ENCODE measurements at places on chromosomes 6 and 20.

DNA sequence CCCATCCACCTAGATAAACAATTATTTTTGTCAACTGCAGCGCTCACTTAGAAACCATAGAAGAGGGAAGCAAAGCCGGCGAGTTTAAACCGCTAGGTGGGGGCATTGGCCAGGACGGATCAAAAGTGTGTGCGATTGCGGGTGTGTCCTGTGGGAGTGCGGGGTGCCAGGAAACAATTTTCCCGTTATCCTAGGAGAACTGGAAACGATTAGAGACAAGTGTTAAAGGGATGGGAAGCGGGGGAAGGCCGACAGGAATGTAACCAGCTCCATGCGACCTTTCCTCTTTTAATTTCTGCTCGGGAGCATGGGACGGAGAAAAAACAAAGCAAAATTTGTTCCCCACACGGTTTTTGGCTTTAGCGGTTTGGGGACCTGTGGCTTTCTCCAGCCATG lies 2.8 kb upstream of the HTR1B start:
- no peak for DNase-seq

GRCh38 chr6:138569970-138570724 lies 70.9 kb upstream of the NHSL1 start:
- no peak for DNase-seq

GRCh38 chr6:139030228-139030963 lies 1.9 kb downstream of the ABRACL start:
- no peak for DNase-seq

- DNase-seq: no peak
These were observed 236.7 kb downstream of the FARS2 start for GRCh38 chr6:5497896-5498578.

DNA sequence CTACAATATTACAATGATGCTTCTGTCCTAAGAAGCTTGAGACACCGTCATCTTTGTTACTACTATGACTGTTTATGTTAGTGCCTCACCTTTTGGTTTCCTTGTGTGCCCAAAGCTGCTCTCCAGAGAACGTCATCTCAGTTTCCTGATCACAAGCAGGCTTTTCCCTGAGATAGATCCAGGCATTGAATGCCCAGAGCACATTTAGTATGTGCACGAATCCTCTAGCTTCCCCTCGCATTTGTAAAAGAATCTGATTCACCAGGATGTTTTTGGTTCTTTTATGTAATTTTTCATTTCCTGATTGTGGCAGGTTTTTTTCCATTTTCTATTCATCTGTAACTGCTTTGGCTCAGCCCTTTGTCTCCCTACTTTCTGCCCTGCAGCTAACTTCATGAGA lies 100.2 kb upstream of the TMEM181 start:
- DNase-seq: no peak

GRCh38 chr6:40125680-40126394 lies 191.6 kb upstream of the MOCS1 start:
- no peak for DNase-seq

- no peak for DNase-seq
These were observed 36.4 kb upstream of the RPN2 start for GRCh38 chr20:37142708-37143107.

DNA sequence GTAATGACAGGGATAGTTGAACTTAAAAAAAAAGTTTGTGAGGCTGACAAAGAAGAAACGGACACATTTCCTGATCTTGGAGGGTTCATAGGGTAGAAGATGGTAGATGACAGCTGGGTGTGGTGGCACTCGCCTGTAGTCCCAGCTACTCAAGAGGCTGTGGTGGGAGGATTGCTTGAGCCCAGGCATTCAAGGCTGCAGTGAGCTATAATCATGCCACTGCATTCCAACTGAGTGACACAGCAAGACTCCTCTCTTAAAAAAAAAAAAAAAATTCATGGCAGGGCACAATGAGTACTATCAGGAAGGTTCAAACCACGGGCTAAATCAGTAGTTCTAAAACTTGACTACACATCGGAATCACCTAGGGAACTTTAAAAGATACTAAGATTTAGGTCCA lies 2.0 kb upstream of the MICA start:
- DNase-seq: no peak

- no peak for DNase-seq
These were observed 102.8 kb downstream of the ATXN1 start for GRCh38 chr6:16658348-16659034.

DNA sequence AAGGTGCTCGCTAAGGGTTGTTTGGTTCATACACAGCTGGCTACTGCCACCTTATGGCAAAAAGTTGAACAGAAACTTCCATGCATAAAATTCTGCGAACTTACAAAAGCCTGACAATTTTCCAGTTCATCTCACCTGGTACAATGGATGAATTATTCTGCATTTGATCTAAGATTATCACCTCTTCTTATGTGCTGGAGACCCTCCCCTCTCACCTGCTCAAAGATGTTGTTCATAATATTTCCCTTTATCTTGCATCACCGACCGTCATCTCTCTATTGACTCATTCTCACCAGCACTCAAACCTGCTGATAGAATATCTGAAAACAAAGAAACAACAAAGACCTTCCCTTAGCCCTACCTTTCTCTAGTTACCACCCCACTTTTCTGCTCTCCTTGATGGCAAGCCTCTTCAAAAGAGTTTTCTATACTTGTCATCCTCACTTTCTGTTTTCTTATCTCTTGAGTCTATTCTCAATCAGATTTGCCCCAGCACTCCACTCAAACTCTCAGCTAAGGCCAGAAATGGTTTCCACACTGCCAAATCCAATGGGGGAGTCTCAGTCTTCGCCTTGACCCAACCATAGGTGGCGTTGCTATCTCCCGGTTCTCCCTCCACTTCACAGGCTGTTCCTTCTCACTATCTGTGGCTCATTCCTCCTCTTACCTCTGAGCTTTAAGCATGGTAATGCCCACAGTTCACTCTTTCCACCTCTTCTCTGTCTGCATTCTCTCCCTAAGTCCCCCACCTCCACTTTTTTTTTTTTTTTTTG lies 25.8 kb downstream of the SNRNP48 start:
- DNase-seq: no peak

DNA sequence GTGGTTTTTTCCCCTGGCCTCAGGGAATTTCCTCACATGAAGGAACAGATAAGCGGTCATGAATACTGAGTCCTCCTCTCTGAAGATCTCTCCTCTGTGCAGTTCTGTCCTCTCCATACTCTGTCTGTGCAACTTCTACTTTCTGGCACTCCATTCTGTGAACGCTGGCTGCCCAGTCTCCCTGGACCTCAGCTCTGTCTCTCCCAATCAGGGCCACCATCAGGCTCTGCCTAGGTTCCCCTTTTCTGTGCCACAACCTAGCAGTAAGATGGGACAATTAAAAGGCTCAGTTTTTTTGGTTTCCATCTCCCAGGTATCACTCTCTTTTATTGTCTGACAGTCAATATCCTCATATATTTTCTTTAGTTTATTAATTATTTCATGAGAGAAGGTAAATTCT lies 4.8 kb upstream of the ADGB start:
- no peak for DNase-seq

DNA sequence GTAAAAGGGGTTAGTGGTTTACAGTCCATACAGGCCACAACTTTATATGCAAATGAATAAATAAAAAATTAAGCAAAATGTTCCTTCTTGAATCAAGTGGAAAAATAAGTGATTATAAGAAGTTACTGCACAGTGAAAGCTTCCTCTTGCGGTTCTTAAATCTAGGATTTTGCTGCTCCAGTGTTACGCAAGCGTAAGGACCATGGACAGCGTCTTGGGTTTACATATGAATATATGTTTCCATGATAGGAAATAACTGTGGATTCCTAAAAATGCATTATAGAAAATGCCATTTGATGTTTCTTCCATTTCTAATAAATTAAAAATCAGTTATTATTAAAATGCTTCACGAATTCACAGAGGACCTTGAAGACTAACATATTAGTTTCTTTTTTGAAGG lies 176.6 kb upstream of the POU3F2 start:
- DNase-seq: no peak

GRCh38 chr6:89436226-89436625 lies 3.3 kb downstream of the ANKRD6 start:
- no peak for DNase-seq

DNA sequence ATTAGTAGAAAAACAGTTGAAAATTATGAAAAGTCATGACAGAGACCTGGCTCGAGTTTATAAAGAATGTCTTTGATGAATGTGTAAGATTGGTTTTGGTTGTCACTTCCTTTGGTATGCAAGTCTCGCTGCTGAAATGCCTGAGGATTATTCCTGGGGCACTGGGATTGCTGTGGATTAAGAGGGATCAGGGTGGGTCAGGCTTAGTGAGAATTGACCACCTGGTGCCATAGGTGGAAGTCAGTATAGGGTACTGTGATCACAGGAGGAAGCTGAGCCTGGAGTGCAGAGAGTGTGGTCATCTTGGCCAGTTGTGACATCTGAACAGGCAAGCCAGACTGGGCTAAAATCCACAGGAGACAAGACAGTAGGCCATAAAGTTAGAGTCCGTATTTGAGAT lies 34.9 kb downstream of the CEP43 start:
- DNase-seq: no peak

GRCh38 chr20:3751675-3752385 lies 15.7 kb downstream of the ADISSP start:
- DNase-seq: no peak

- no peak for DNase-seq
These were observed 128.7 kb downstream of the RIN2 start for GRCh38 chr20:19886661-19887288.

DNA sequence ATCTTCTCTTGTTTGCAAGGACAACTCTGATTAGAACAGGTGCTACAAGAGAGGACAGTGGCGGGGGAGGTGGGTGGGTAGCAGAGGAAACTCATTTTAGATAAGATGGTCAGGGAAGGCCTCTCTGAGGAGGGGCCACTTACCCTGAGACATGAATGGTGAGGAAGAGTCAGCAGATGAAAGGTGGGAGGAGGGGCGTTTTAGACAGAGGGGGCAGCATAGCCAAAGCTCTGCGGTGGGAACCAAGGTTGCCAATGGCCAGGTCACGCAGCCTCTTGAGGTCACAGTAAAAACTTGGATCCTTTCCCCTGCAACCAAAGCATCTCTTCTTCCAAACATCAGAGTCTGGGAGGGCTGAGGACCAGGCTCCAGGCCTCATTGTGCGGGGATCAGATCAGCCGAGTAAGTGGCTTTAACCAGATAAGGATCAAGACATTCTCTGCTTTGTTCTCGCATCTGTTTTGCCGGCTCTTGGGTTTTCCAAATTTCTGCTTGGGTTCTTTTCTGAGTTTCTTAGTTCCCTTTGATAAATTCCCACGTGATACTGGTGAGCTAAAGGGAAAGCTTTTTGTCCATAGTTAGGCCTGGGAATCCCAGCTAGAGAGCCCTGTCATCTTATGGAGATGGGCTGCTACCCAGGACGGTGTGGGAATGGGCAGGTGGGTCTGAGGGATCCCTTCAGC lies 5.5 kb upstream of the CD40 start:
- no peak for DNase-seq

DNA sequence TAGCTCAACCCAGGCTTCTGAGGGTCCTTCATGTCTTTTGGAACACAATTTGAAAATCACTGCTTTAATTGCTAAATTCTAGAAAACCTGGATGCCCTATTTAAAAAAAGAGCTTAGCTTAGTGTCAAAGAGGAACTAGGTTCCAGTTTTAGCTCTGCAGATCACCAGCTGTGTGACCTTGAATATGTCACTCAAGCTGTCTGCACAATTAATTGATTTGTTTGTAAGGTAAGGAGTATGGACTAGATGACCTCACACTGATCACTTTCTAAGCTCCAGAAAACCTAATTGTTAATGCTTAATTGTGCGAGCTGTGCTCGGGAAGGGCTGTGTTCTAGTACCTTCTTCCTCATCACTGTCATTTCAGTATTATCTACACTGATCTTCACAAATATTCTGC lies 26.2 kb downstream of the UTRN start:
- DNase-seq: no peak

- DNase-seq: no peak
These were observed 85.2 kb downstream of the CHD6 start for GRCh38 chr20:41532935-41533334.

- DNase-seq: no peak
These were observed 39.4 kb upstream of the ZBP1 start for GRCh38 chr20:57659517-57660180.

DNA sequence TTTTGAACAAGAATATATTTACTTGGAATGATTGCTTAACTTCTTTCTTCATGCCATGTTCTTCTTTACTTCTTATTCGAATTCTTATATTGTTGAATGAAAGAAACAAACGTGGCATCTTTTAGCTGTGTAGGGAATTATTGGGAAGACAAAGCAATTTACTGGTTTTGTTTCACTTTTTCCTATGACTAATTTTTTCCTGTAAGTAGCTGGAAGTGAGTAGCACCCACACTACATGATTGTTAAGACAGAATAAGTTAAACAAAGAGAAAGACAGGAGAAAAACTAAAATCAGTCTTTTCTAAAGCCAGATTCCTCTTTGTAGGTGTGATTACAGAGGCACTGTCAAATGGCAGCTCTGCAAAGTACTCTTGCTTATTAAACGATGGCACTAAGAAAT lies 593.4 kb downstream of the EYS start:
- no peak for DNase-seq

DNA sequence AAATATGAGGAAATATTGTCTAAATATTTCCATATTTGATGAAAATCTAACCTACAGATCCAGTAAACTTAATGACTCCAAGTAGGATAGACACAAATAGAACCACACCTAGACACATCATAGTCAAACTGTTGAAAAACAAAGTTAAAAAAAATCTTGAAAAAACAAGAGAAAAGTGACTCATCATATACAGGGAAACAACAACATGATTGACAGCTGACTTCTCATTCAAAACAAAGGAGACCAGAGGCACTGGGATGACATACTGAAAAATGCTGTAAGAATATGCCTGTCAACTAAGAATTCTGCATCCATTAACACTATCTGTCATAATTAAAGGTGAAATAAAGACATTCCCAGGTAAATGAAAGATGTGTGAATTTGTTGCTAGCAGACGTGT lies 38.8 kb downstream of the BMP2 start:
- DNase-seq: no peak

DNA sequence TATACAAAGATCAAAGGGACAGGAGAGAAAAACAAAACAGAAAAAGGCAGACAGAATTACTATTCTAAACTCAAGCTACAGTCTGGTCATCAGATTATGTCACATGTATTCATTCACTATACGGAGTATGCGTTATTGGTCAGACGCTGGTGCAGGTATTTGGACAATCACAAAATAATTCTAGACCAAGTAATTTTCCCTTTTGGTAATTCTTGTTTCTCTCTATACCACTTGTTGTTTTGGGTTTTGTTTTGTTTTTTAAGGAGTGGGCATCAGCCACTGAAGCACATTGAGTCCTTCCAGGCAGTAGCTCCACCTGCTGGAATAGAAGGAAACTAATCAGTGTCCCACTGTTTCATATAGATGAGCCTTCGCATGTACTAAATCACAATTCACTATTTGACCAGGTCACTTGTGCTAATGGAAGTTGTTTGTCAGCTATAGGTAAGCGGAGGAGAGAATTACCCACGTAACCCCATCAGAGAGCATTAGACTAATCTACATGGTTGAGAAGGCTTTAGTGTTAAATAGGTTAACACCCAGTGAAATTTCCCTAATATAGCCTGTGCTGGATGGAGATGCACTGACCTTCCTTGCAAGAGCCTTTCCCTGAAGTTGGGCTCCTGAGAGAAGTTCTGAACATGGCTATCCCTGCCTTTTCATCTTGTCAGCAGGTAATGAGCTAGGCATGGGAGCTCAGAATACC lies 77.9 kb downstream of the TNFAIP3 start:
- DNase-seq: no peak
